Sciatic nerve (tissue), 2 donors: ENCODE measurements at places on chromosomes 2 and 18. TPM values are rescaled to one million over a fixed set of nuclear protein-coding genes. Genes with fewer than 3 reads are reported as not detected.

Gene UCN
- 2.4 TPM for total RNA-seq

Gene SDC1
- total RNA-seq = 0.98 TPM

Gene RAB10
- total RNA-seq = 104 TPM

Gene TUBB8B
- not detected for total RNA-seq

Gene HOXD4
- 6.8 TPM for total RNA-seq

Gene ASTL
- total RNA-seq = 0.31 TPM

Gene B4GALT6
- 6.4 TPM for total RNA-seq

Gene PAX3
- total RNA-seq = not detected

Gene SYT4
- not detected for total RNA-seq

Gene CXCR1
- 4.9 TPM for total RNA-seq

Gene PRSS56
- total RNA-seq = not detected

Gene C2orf78
- total RNA-seq = not detected

Gene ADNP2
- total RNA-seq = 21.0 TPM

Gene CCDC102B
- total RNA-seq = 16.5 TPM

Gene SH3YL1
- total RNA-seq = 32.7 TPM

Gene CAPN14
- total RNA-seq = 0.36 TPM

Gene SCN3A
- 0.58 TPM for total RNA-seq
